Aorta (tissue), 5 donors: ENCODE measurements at places on chromosomes 7 and 10.

- H3K27ac ChIP-seq, result no peak overlapping the region
- H3K27me3 ChIP-seq, result no peaks in the 10 kb centered on the region
- DNase-seq, result no peak
- no peak overlapping the region for H3K4me3 ChIP-seq
- no peaks in the 10 kb centered on the region for H3K36me3 ChIP-seq
Measured at GRCh38 chr10:105291571-105291970, 650.5 kb downstream of the SORCS3 start.

DNA sequence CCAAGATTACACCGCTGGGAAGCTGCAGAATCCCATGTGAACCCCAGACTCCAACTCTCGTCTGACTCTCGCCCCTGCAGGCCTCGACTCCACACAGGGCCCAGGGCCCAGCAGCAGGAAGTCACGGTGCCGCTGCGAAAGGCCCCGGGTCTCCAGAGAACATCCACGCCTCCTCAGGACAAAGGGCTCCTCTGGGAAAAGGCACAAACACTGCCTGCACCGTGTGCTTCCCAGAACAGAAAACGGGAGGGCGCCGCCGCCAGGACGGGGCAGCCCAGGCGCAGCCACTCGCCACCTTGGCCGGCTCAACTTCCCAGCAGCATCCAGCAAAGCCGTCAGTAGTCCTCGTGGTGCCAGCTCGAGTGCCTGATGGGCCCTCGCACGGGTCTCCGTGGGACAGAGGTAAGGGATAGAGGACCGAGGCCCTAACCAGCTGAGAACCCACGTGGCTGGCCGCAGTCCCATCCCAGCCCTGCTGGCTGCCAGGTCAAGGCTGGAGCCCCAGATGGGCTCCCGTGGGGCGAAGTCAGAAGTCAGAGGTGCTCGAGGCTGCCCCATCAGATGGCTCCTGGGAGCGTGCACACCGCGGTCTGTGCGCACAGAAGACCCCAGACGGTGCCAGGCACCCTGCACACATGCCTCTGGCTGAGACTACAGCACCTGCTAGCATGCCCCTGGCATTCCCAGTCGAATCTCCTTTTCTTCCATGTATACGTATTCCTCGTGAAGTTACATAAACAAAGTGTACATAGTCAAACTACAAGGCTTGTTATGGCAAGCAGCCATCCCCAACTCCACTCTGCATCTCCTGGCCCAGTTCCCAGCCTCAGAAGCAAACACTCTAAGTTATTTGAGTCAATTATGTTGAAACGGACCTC is 60.2 kb downstream of the MAD1L1 start:
- H3K36me3 ChIP-seq, result no peaks in the 10 kb centered on the region
- H3K4me3 ChIP-seq, result no peak overlapping the region
- no peak for DNase-seq
- H3K27ac ChIP-seq, result no peak overlapping the region
- H3K27me3 ChIP-seq, result no peaks in the 10 kb centered on the region

DNA sequence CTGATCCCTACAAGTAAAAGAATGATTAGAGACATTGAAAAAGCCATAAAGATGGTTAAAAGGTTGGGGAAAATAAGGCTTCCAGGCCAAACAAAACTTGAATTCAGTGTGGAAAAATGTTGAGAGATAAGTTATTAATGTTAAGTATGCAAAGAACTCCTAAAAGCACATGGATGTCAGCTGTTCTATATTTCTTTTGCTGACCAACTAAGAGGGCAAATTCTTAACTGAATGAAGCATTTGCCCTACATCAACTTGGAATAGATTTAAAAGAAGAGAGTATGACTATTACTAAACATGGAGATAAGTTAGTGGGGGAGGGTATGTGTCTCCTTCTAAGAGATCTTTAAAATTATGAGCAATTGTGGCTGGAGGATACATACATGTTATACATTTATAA is 124.8 kb downstream of the KIAA1217 start:
- H3K4me3 ChIP-seq, result no peak overlapping the region
- peaks cover 3% of the 10 kb centered on the region for H3K4me1 ChIP-seq
- DNase-seq, result no peak
- H3K27me3 ChIP-seq, result no peaks in the 10 kb centered on the region
- H3K36me3 ChIP-seq, result no peaks in the 10 kb centered on the region

- no peaks in the 10 kb centered on the region for H3K36me3 ChIP-seq
- no peak overlapping the region for H3K4me3 ChIP-seq
- H3K4me1 ChIP-seq, result no peaks in the 10 kb centered on the region
Measured at GRCh38 chr10:1632141-1632540, 105.2 kb downstream of the ADARB2 start.

DNA sequence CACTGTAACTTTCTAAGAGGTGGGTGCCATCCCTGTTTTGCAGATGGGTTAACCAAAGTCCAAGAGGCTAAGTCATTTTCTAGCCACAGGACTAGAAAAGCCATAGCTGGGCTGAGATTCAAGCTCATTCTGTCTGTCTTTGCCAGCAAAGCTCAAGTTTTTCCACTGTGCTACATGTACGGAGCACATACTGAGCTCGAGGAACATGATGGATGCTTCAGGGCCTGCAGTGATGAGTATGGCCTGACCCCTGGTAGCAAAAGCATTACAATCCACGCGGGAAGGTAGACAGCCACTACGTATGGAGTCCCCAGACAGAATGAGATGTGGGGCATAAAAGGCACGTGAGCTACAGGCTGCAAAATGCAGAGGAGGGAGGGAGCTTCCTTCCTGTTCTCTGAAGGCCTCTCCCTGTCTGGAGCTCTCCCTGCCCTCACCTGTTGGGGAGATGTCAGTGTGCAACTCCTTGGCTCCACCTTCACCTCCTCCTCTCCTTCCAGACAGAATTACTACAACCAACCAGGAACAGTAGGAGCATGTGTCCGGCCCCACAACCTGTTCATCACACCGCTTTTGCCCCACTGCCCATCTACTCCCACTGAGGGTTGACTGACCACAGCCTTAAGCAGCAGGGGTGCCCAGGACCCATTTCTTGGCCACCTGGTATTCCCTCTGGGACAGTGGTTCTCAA is 16.4 kb downstream of the ITPRIP start:
- H3K4me3 ChIP-seq, result no peak overlapping the region
- no peaks in the 10 kb centered on the region for H3K36me3 ChIP-seq
- no peak for DNase-seq
- H3K27ac ChIP-seq, result no peak overlapping the region
- H3K4me1 ChIP-seq, result no peaks in the 10 kb centered on the region

DNA sequence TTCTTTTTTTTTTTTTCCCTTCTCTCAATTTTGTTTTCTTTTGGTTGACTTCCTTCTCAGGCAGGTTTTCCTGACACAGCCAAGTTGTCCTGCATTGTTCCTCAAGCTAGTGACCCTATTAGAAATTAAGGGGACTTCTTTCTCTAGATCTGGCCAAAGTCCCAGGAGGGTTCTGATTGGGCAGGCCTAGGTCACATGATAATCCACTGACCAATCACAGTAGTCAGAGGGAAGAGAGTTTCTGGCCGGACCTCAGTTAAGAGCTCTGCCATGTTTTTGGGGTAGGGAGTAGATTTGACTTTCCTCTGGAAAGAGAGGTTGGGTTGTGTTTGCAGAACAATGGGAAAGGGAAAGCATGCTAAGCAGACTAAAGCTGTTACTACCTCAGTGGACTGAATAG is 16.2 kb downstream of the VWA2 start:
- H3K27me3 ChIP-seq, result no peaks in the 10 kb centered on the region
- no peaks in the 10 kb centered on the region for H3K36me3 ChIP-seq
- H3K4me1 ChIP-seq, result no peaks in the 10 kb centered on the region

- no peak for DNase-seq
- H3K27ac ChIP-seq, result no peak overlapping the region
- H3K36me3 ChIP-seq, result no peaks in the 10 kb centered on the region
- no peaks in the 10 kb centered on the region for H3K27me3 ChIP-seq
- no peak overlapping the region for H3K4me3 ChIP-seq
- no peaks in the 10 kb centered on the region for H3K4me1 ChIP-seq
Measured at GRCh38 chr7:8380130-8380529, 53.3 kb upstream of the NXPH1 start.

DNA sequence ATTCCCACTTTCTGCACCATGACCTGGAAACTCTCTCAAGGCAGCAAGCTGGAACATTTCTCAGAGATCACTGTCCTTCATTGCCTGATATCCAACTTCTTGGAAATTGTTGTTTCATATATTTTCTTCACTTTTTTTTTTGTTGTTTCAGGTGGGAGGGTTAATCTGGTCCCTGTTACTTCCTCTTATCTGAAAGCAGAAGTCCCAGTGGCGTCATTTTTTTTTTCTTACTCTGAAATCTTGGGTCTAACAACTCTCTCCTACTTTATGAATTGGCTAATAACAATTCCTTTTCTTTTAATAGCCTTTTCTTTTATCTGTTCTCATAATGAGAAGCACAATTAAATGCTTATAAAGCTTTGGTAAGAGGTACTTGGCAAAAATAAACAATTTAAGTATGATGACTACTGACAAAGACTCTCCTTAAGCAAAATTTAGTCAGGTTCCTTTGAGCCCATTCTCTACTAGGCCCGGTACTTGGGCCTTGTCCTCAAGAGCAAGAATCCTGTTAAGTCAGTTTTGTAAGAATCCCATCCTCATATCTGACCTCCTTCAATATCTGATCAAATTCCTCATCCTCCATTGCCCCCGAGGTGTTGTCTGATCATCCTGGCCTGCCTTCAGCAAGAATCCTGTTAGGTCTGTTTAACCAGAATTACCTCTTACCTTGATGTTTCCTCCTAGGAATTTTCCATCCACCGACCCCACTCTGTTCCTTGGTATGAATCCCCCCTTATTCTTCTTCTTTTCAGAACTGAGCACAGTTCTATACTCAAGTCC is 11.5 kb upstream of the CC2D2B start:
- H3K4me1 ChIP-seq, result no peaks in the 10 kb centered on the region
- no peak overlapping the region for H3K4me3 ChIP-seq
- H3K27ac ChIP-seq, result no peak overlapping the region

DNA sequence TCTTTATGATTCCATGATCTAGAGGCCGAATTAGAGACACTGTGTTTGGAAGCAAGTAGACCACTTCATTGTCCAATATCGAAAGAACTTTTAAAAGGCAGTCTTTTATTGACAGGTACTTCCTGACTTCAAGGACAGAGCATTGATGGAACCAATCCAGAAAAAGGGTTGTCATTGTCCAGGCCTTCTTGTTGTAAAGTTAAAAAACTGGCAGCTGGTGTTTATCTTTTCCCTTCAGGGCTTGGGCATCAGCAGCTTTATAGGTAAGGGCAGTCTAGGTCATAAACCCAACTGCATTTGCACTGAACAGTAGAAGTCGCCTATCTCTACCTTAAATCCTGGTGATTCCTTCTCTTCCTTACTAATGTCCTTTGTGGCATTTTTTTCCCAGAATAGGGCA is 95.6 kb downstream of the ST7 start:
- DNase-seq, result no peak
- no peak overlapping the region for H3K27ac ChIP-seq
- peaks cover 14% of the 10 kb centered on the region for H3K4me1 ChIP-seq
- H3K4me3 ChIP-seq, result no peak overlapping the region
- no peaks in the 10 kb centered on the region for H3K36me3 ChIP-seq

GRCh38 chr7:94054130-94054529 is 50.0 kb upstream of the BET1 start:
- DNase-seq, result no peak
- peaks cover 2% of the 10 kb centered on the region for H3K27me3 ChIP-seq
- no peak overlapping the region for H3K4me3 ChIP-seq
- H3K27ac ChIP-seq, result no peak overlapping the region
- H3K4me1 ChIP-seq, result no peaks in the 10 kb centered on the region
- no peaks in the 10 kb centered on the region for H3K36me3 ChIP-seq

DNA sequence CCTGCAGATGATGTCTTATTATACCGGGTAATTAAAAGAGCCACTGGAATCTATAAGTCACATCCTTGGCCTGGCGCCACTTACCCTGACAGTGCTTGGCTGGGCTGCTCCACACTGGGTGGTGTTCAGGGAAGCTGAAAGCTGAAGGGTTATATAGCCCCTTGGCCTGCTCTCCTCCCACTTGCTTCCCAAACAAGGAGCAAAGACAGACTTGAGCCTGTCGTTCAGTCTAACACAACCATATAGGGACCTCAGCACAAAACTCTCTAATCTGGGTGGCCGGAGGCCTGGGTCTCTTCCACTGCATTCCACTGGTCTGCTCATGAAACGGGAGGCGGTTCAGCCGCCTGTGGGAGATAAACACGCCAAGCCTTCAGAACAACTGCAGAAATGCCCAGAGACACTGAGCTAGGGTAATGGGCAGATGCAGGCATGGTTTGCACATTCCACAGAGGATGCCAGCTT is at the start of gene ACTA2:
Gene ACTA2 (minus strand): TSS at position 127 of the 465 bp plus-strand sequence. CDS start 3,843 bp downstream, outside the sequence.
- H3K36me3 ChIP-seq, result peaks cover 5% of the 10 kb centered on the region
- H3K4me3 ChIP-seq, result peak within 1 kb of the TSS; percentile 100
- peaks cover 5% of the 10 kb centered on the region for H3K4me1 ChIP-seq
- H3K27ac ChIP-seq, result peak within 1 kb of the TSS; percentile 99
- peak; percentile 94 for DNase-seq

DNA sequence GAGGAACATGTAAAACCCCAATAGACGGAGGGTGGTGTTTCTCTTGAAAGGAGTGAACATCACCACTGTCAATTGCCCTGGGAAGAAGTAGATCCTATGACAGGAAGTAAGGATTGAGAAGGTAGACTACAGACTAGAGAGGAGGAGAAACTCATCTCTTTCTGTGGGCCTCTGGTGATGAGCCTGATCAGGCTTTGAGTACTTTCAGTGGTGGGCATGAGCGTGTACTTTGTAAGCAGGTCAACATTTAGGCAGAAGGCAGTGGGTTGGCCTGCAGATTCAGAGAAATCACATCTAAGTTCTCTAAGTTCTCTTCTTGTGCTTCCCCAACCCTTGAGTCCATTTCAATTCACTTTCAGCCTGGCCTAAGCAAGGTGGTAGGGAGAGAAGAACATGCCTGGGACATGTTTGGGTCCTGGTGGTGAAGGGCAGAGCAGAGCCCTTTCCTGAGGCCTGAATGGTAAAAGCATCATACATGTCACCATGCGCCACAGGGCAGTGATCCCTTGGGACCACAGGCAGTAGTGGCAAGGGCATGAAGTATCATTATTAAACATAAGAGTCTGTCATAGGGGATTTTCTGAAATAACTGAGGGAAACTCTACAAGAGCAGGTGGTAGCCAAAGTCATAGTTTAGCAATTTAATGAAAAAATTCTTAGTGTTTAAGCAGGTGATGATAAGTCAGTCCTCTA is 56.4 kb upstream of the ANKRD1 start:
- H3K4me3 ChIP-seq, result no peak overlapping the region
- H3K4me1 ChIP-seq, result no peaks in the 10 kb centered on the region
- H3K27ac ChIP-seq, result no peak overlapping the region
- no peaks in the 10 kb centered on the region for H3K36me3 ChIP-seq

DNA sequence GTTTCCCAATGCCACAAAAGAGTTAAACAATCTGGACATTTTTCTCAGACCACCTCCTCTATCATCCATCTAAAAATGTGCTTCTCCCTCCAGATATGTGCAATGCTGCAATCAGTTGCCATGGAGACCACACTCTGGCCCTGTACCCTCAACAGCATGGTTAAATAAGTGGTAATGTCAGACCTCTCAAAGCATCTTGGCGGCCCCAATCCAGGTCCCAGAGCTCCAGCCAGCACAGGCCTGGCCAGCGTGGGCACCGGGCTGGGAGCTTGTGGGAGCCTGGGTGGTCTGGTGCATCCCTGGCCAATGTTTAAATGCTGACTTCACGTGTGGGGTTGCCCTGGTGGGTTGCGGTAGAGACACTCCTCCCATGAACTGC is 362.9 kb upstream of the ZNF32 start:
- no peak overlapping the region for H3K27ac ChIP-seq
- no peak for DNase-seq
- H3K4me1 ChIP-seq, result peaks cover 3% of the 10 kb centered on the region
